Muscle of arm (tissue), 14 donors: ENCODE measurements at places on chromosomes 4 and X. TPM values are rescaled to one million over a fixed set of nuclear protein-coding genes. Genes with fewer than 3 reads are reported as not detected.

DNA sequence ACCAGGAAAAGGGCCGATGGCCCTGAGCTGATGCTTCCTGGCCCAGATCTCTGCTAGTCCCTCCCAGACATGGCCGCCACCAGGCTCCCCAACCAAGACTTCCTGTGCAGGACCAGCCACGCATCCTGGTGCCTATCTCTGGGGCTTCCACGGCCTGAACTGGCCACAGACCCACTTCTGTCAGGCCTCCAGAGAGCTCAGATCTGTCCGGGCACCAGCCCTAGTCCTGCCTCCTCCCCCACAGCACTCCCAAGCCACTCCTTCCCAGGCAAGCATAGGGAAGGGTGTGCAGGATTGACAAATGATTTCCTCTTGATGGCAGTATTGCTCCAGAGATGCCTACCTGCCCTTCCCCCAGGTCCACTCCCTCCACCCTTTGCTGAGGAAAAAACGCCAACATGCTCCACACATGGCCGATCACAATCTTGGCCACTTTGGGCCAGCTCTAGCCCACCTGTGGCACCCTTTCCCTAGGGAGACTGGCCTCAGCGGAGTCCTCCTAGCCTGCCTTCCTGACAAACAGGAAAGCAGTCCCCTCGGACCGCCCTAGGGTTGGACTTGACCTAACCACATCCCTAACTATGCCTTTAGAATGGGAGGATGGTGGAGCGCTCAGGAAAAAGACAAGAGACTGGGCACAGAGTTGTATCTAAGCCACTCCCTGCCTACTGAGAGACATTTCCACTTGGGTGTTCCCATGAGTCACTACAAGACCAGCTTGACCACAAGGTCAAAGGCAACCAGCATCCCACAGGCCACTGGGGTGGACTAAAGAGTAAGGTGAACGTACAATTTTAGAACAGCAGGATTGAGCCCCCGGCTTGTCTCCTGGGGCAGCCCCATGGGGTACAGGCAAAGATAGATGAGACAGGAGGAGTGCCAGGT, 277.5 kb upstream of the AGTR2 start:
- DNase-seq, result peak; percentile 79

DNA sequence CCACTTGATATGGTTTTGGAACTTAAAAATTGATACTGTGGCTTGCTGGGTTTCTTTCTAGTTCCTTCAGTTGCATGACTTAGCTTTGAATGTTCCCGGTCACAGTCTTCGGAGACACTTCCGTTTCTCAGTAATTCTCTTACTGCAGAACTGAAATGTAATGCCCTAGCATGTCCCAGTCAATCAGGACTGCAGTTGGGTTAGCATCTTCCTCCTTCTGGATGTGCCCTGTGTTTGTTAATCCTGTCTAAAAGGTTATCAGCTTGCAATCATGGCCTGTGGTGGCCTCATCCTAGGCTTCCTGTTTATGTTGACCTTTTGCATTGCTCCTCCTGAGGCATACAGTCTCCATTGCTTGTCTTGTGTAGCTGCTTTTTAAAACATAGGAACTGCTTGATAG, 275.9 kb downstream of the ARHGAP10 start:
- no peak for DNase-seq

GRCh38 chr4:170111085-170111484, 21.3 kb upstream of the AADAT start:
- DNase-seq, result no peak

GRCh38 chr4:86036736-86037135, 323.1 kb downstream of the MAPK10 start:
- no peak for DNase-seq

GRCh38 chr4:145884775-145885174, 53.8 kb downstream of the ZNF827 start:
- no peak for DNase-seq

GRCh38 chrX:1577845-1578244, 13.6 kb upstream of the AKAP17A start:
- DNase-seq, result no peak

- peak; percentile 12 for DNase-seq
Observed at GRCh38 chr4:97646997-97647396, 496.3 kb downstream of the STPG2 start.

- DNase-seq, result no peak
Observed at GRCh38 chr4:113122066-113122465, 72.6 kb downstream of the ANK2 start.

- DNase-seq, result no peak
Observed at GRCh38 chrX:78964598-78964997, 19.4 kb downstream of the P2RY10 start.

DNA sequence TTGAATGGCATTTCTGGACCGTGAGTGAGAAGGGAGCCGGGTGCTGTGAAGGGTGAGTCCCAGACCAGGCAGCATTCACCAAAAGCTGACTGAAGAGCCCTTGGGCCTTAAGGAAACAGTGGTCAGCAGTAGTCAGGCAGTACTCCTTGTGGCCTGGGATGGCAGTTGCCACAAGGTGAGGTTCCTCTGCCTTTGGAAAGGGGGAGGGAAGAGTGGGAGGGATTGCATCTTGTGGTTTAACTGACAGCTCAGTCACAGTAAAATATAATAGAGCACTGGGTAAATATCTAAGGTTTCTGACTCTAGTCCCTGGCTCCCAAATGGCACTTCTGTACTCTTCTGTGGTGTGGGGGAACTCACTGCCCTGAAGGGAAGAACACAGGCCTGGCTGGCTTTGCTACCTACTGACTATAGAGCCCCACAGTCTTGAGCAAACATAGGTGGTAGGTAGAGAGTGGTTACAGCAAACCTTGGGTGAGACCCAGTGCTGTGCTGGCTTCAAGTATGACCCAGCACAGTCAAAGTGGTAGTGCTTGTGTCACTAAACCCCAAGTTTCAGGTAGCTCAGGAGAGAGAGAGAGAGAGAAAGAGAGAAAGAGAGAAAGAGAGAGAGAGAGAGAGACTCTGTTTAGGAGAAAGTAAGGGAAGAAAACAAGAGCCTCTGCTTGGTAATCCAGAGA, 154.2 kb downstream of the TEX11 start:
- no peak for DNase-seq

DNA sequence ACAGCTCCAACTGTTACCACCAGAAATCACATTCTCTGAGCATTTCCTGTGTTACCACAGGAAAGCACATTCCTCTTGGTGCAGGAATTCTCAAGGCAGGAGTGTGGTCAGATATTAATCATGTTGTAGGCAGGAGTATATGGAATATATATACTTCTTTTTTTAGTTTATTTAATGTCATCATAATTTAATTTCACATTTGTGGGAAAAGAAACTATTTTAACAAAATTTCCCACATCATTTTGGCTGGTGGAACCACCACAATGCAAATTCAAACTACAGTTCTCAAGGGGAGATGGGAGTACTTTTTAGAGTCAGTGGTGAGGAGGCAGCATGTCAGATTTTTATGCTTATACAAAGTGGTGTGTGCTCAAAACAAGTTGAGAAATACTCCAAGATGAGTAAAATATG, 139.0 kb downstream of the ATP10D start:
- DNase-seq, result no peak

The NR0B1 gene
- 0.12 TPM for polyA plus RNA-seq

The ARMCX6 gene
- polyA plus RNA-seq, result 125 TPM

The TSPAN7 gene
- polyA plus RNA-seq, result 114 TPM

The CXCR3 gene
- not detected for polyA plus RNA-seq

The GAB1 gene
- 38.6 TPM for polyA plus RNA-seq

The PORCN gene
- 4.0 TPM for polyA plus RNA-seq

The MAGEC1 gene
- polyA plus RNA-seq, result not detected

The LPAR4 gene
- 40.6 TPM for polyA plus RNA-seq

The GAB3 gene
- polyA plus RNA-seq, result 8.8 TPM
